Hippocampal formation (tissue), 2 donors: ENCODE measurements at places on chromosomes 2 and 18.

DNA sequence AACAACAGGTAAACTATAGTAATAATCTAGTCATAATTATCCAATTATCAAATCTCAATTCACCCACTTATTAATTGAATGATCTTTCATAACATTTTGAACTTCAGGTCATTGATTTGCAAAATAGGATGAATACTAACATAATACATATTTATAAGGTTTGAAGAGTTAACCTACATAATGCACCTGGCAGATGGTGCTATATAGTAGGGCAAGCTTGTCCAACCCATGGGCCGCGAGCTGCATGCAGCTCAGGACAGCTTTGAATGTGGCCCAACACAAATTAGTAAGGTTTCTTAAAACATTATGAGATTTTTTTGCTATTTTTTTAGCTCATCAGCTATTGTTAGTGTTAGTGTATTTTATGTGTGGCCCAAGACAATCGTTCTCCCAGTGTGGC is 815.8 kb upstream of the ID2 start:
- DNase-seq = no peak

DNA sequence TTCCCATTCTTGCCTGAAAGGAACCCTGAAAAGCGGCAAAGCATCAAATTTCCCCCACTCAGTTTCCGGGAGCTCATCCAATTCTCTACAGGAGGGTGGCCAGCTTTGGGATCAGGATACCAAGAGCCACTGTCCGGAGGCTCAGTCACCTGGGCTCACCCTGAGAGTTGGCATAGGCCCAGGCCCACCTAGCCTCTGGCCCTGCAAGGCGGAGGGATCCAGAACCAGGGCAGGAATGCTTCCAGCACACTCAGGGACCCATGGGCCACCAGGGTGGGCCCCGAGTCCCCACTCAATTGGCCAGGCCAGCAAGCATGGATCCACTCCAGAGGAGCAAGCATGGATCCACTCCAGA is 432.9 kb upstream of the MYT1L start:
- DNase-seq = no peak

GRCh38 chr2:26245231-26245732 is 543 bp downstream of the HADHB start:
- peak; percentile 17 for DNase-seq

DNA sequence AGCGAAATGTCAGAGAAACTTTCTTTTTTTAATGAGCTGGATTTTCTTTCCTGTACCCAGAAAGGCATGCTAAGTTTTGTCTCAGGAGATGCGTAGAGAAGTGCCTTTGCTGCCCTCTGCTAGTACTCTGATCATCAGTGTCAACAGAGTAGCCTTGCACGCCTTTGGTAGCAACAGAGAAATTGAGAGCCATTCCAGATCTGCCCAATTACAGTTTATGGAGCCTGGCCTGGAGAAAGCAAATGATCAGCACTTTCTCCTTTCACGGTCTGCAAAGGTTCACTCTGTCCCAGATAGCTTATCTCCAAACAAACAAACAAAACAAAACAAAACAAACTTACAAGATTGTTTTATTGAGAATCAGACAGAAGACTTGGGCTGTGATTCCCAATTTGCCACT is 792.8 kb upstream of the PIK3C3 start:
- no peak for DNase-seq

- DNase-seq = no peak
These were observed 131.0 kb downstream of the ALPK2 start for GRCh38 chr18:58497845-58498244.

GRCh38 chr2:73870084-73870483 is 22.7 kb upstream of the ACTG2 start:
- no peak for DNase-seq

GRCh38 chr2:178258916-178259315 is 64.6 kb downstream of the OSBPL6 start:
- DNase-seq = no peak

GRCh38 chr2:19868701-19869580 is 32.8 kb downstream of the TTC32 start:
- DNase-seq = no peak

DNA sequence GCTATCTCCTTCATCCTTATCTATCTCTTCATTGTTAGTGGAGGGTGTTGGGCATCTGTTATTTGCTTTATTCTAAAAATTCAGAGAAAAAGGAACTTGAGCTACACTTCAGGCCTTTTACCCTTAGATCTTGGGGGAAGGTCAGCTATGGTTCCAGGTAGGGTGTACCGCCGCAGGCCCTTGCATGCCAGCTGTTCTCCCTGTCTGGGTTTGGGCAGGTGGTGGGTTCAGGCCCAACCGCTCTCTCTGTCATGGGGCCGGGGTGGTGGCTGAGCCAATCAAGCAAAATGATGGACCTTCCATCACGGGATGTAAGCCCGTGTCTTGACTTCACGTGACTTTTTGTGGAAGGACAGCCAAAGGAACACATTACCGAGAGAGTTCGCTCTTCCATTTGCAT is 231.1 kb downstream of the LDLRAD4 start:
- no peak for DNase-seq

DNA sequence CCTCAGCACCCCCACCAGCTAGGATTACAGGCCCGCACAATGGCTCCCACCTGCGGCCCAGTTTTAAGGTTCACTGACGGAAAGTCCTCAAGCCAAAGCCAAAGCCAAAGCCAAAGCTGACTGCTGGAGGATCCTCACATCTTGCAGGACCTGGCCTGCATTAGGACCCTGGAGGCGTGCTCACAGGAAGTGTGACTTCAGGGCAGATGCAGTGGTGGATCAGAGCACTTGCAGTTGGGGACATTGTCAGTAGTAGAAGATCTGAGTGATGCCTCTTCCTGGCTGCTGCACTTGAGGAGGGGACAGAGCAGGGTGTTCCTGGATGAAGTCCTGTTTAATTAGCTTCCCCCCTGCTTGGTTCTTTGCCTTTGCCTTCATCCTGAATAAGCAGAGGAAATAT is 69.0 kb upstream of the ALPP start:
- DNase-seq = no peak

- no peak for DNase-seq
These were observed 173.5 kb upstream of the FOSL2 start for GRCh38 chr2:28219138-28219537.

GRCh38 chr18:23595591-23595990 is 9.3 kb upstream of the NPC1 start:
- DNase-seq = no peak

DNA sequence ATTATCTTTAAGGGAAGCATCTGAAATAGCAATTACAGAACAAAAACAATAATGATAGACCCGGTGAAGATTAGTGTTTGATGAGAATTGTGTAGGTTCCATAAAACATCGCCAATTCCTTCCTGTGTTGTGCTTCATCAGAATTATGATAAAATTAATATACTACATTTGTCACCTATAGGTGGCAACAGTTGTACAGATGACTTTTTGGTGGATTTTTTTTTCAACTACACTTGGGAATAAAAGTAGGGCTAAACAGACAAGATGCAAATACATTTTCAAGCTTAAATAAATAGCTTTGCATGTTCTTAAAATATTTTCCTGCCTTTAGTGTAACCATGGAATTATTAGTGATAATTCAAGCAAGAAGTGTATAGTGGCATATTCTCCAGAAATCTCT is 7.0 kb upstream of the LYPD1 start:
- DNase-seq = no peak

DNA sequence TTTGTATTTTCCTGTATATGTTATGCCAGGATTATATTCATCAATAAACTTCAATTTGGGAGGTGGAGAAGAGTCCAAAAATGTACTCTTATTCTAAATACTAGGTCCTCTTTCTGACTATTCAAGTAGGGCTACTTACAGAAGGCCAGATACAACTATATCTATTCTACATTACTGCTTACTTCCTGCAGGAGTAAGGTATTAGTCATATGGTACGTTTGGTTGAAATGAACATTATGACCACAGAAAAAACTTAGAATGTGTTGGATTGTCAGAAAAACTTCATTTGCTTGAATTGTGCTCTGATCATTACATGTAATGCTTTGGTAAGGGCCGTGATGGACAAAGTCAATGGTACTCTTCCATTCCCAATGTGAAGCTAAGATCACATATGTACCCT is 35.0 kb downstream of the STAT4 start:
- DNase-seq = no peak

DNA sequence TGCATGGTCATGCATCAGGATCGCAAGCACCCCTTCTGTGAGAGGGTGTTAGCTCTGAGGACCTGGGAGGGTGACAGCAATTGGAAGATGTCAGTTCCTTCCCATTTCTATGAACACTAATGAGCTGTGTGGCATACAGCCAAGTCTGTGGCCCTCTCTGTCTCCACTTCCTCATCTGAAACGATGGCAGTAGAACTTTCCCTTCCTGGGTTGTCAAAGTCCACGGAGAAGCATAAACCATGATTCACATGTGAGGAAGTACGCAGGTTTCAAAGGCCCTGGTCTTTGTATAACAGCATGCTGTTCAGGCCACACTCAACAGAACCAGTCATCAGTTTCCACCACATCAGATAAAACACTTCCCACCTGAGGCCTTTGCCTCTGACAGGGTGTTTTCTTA is 167.4 kb upstream of the RAB6C start:
- peak; percentile 38 for DNase-seq
